Stimulated activated CD4-positive, alpha-beta T cell treated with anti-CD3 and anti-CD28 coated beads, TNF-alpha, amount 100 ng/mL, for 1 hour (primary cell): ENCODE measurements at places on chromosomes 11 and 22.

GRCh38 chr11:69241844-69242243 is 52.1 kb upstream of the MYEOV start:
- DNase-seq, result no peak

- no peak for DNase-seq
Measured at GRCh38 chr11:94581926-94582325, 14.8 kb downstream of the PIWIL4 start.

DNA sequence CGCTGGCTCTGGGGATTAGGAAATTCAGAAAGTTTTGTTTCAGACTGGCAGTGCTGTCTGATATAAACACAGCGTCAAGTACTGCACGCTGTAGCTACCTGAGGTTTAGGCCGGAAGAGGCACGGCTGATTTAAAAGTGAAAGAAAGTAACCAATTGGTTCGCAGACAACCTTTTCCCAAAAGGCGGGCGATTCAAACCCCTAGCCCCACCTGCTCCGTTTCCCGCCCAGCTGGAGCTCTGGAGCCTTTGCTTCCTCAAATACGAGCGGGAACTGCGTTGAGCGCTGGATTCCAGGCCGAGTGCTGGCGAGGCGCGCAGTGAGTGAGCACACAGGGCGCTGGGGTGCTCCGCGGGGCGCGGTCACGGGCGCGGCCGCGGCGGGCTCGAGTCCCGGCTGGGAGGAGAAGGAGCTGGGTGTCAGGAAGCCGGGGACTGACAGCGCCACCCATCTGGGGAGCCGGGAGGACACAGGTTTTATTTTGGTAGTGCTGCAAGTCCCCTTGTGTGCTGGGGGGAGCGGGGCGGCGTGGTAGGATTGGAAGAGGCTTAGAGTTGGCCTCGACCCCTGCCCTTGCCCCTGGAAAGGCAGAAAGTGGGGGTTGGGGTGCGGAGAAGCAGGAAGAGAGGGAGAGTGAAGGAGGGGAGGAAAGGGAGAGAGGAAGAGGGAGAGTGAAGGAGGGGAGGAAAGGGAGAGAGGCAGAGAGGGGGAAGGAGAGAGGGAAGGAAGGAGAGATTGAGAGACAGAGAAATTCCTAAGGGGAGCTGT is 2.1 kb downstream of the FAM111A start:
- no peak for DNase-seq

- DNase-seq, result no peak
Measured at GRCh38 chr22:48336339-48337060, 1491.2 kb downstream of the BRD1 start.

- DNase-seq, result no peak
Measured at GRCh38 chr22:48584170-48584569, 1243.5 kb downstream of the BRD1 start.

DNA sequence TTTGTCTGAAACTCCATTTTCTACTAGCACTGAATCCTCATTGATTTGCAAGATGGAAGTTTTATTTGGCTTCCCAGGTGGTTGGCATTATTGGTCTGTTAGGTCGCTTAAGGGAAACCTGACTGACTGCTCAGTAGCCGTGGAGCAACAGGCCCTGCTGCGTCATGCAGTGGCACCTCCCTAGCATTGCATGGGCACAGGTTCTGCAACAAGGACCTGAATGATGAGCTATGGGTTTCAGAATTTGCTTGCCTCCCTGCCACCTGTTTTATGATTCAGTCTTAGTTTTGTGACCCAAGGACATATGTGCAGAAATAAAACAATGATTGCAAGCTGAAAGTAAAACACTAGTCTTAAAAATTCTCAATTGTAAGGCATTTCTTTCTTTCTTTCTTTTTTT is 128.5 kb downstream of the SLC1A2 start:
- no peak for DNase-seq
